ENCODE measurements at places on chromosomes 2 and 18.

DNA sequence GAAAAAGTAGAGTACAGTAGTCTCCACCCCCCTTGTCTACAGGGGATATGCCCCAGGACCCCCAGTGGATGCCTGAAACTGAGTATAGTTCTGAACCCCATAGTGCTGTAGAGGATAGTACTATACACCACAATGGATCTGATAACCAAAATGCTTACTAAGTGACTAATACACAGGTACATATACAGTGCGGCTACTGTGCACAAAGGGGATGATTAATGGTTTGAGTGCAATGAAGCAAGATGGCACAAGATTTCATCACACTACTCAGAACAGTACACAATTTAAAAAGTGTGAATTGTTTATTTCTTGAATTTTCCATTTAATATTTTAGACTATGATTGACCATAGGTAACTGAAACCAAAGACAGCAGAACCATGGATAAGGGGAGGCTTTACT is 446.9 kb upstream of the NRP2 start:
- no peak for DNase-seq

- DNase-seq = no peak
Measured at GRCh38 chr2:164006704-164007103, 270.9 kb upstream of the FIGN start.

DNA sequence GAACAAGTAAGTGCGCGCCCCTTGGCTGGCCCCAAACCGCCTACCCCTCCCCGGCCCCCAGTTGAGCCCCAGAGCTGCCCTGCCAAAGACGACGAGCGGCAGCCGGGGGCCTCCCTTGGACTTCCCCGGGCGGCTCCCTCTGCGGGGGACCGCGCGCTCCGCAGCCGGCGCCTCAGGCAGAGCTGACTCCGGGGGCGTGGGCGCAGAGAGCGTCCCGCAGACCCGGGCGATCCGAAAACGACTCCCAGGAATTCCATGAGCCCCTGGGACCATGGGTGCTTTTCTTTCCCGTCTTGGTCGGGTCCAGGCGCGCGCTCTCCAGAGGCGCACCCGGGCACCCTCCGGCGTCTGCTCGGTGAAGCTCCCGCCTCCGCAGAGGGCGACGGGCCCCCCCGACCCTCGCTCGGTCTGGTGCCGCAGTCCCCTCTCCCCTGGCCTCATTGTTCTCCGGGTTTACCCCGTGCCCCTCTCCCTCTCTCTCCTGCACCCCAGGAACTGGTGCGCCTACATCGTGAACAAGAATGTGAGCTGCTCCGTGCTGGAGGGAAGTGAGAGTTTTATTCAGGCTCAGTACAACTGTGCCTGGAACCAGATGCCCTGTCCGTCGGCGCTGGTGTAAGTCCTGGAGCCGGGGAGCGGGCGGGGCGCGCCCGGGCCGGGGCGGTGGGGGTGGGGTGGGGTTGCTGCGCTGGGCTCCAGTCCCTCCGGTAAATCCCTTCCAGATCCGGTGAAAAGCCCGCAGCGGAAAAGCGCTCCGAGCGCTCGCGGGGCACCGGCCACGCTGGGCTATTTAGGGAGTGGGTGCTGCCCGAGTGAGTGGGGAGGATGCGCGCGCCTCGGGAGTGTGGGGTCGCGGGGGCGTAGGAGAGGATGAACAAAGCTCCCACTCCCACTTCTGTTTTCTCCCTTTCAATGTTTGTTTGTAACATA is 776 bp downstream of the EMILIN2 start:
- DNase-seq = no peak

DNA sequence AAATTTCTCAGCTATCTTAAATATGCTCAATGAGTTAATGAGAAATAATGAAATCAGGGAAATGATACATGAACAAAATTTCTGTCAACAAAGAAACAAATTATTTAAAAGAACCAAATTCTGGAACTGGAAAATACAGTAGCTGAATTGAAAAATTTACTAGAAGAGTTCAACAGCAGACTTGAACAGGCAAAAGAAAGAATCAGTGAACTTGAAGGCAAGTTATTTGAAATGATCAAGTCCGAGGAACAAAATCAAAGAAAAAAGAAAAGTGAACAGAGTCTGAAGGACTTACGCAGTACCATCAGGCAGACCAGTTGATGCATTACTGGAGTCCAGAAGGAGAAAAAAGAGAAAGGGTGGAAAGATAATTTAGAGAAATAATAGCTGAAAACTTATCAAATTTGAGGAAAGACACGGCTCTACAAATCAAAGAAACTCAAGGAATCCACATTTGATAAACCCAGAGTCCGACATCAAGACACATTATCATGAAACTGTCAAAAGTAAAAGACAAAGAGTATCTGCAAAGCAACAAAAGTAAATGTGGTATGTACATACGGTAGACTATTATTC is 83.6 kb downstream of the CCDC138 start:
- no peak for DNase-seq

DNA sequence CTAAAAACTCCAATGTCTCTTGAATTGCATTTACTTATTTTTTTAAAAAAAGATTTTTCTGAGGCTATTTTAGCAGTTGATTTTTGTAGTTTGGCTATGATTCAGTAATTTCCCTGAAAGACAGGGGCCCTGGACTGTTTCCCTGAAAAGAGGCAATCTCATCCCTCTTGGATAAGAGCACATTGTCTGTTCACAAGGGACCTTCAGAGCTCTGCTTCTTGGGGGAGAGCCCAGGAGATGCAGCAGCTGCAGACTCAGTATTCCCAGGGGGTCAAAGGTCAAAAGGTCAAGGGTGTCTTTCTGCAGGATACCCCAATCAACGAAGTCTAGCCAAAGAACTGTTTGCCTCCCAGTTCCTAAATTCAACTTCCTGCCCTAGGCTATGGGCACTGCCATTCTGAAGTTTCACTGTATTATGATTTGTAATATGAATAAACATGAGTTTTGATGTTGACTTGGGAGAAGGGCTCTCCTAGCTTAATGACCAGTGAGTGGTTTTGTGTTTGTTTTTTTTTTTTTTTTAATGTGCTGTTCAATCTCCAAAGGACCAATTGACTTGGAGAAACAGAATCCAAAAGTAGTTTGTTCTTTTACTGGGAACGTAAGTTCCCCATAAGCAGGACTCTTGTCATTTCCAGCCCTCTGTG is 157.0 kb upstream of the SERPINE2 start:
- DNase-seq = no peak

DNA sequence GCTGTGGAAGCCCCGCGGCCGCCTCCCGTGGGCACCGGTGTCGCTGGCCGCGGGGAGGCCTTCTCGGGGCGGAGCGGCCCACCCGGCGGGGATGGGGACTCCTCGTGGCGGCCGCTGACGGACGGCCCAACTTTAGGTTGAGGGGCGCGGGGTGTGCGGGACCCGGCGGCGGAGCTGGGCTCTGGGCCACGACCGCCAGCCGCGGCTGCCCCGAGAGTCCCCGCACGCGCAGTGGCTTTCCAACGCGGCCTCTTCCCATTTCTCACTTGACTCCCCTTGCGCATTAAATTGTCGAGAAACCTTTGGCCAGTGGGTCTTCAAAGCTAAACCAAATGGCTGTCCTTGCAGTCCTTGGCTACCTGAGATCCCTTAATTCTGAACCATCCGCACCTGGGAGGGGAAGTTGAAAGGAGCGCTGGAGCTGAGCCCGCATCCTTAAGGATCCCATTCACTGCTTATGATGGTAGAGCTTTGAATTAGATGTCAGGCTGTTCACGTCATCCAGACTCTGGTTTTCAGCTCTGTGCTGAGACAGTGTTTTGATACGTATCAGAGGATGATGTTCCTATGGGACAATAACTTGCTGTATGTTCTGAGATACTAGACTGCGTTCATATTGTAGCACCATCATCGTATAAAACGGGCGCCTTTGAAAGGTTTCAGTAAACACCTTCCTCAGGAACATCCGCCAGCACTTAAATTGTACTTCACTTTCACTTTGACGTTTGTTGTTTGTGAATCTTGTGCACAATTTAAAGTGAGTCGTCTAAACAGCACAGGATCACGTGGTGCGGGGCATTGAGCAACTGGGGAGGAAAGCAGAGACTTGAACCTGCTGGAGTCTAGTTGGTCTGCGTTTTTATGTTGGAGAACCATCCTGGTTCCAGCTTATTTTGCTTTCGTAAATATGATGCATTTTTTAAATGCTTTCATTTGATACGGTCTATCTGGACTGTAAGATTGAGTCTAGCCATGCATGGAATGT is 874 bp downstream of the CLIP4 start:
- no peak for DNase-seq

- DNase-seq = no peak
Measured at GRCh38 chr2:46872902-46873603, 42.6 kb downstream of the MCFD2 start.

- DNase-seq = no peak
Measured at GRCh38 chr18:66674286-66674685, 70.4 kb upstream of the CDH19 start.

GRCh38 chr2:65276609-65277008 is 49.0 kb downstream of the ACTR2 start:
- no peak for DNase-seq

- peak; percentile 67 for DNase-seq
Measured at GRCh38 chr2:241796610-241797138, 12.3 kb upstream of the NEU4 start.

GRCh38 chr2:71469403-71470398 is 16.3 kb downstream of the DYSF start:
- no peak for DNase-seq

DNA sequence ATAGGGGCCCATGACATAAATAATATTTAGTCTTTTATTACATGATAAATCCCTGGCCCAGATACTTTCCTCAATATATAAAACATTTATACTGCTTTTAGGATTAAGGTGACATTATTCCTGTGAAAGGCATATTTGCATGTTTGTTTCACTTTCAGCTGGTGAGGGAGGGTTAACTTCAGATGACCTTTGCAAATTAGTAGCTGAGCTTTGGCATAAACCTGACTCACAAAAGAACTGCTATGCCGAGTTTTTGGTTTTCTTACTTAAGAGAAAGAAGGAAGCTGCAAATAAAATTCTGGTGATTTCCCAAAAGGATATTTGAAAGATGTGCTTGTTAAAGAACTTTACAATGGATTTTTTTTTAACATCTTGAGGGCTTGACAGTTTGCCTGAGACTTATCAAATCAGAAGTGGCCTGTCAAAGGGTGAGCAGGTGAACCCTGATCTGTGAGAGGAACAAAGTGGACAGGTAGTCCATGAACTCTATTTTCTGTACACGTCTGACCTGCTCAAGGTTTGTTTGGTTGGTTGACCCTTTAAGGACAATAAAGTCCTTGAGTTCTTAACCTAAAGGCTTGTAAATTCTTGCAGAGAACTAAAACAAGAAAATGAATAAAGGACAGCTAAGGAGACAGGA is 93.5 kb downstream of the FAM124B start:
- no peak for DNase-seq

GRCh38 chr2:240443891-240444301 is 8.4 kb downstream of the GPC1 start:
- DNase-seq = no peak

DNA sequence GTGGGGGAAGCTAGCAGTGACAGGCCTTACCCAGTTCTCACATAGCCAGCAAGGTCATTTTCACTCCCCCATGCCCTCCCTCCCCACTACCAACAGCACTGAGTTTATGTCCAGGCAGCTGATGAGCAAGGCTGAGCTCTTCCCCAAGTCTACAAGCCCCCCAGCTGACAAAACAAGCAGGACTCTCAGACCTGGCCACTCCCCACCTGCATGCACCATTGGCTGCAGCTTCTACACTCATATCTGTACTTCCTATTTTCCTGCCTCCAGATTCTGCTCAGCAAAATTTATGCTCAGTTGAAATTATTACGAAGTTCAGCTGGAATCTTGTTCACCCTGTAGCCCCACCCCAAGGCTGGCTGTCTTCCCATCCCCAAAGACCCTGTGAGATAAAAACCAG is 339.3 kb downstream of the ARL6IP6 start:
- no peak for DNase-seq

- DNase-seq = peak; percentile 70
Measured at GRCh38 chr2:42903821-42904575, 111.6 kb upstream of the HAAO start.

- no peak for DNase-seq
Measured at GRCh38 chr2:153479573-153479972, 1.0 kb upstream of the RPRM start.

- no peak for DNase-seq
Measured at GRCh38 chr18:7921938-7922587, 354.9 kb downstream of the PTPRM start.

GRCh38 chr2:10499911-10500521 is 51.9 kb upstream of the ODC1 start:
- DNase-seq = peak; percentile 64
